GOT3 (cell line): ENCODE measurements at places on chromosomes 2 and 18.

DNA sequence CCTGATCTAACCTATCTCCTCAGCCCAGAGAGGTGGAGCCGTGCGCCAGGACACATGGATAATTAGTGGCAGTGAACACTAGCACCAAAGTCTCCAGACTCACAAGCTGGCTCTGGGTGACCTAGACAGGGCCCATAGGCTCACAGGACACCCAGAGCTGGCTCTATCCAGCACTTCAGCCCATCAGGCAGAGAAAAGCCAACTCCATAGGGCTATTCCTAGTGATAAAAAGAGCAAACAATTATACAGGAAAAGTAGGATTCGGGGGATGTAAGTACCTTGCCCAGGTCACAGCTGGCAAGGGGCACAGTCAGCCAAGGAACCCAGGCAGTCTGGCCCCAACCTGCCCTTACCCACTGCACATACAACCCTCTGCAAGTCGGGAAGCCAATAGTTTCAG is 178.6 kb downstream of the TNS1 start:
- no peak for DNase-seq

DNA sequence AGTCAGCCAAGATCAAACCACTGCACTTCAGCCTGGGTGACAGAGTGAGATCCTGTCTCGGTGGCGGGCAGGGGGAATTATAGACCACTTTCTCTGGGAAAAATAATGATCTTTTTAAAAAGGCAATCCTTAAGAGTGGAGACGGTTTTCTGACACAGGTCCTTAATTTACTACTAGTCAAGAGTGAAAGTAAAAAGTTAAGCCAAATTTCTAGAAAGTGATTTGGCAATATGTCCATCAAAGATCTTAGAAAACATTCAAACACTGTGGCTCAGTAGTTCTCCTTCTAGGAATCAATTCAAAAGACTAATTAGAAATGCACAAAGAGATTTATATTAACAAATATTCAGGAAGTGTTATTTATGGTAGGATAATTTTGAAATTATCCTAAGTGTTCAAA is 148.5 kb upstream of the DNMT3A start:
- DNase-seq = no peak

- DNase-seq = no peak
These were observed 18.4 kb downstream of the CTDP1 start for GRCh38 chr18:79697976-79698375.

DNA sequence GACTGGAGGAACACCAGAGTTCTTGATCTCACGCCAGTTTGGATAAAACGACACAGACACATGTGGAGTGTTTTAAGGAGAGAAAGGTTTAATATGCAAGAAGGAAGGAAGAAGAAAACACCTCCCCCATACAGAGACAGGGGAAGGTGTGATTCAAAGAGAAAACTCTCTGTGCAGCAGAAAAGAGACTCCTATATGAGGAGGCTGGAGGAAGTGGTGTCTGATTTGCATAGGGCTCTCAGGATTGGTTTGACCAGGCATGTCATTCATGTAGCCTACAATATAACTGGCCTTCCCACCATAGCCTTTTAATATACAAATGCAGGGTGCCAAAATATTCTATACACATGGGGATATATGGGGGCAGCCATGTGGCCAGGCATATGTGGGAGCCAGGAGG is 1386.5 kb downstream of the RPIA start:
- DNase-seq = no peak

GRCh38 chr2:105809097-105809473 is 64.4 kb downstream of the NCK2 start:
- DNase-seq = no peak

- no peak for DNase-seq
These were observed 3.4 kb downstream of the ASAP2 start for GRCh38 chr2:9210030-9210429.

- no peak for DNase-seq
These were observed 15.1 kb downstream of the SPTBN1 start for GRCh38 chr2:54471221-54471711.
